ENCODE measurements at places on chromosomes 7 and 10.
A peak's percentile ranks its signal among the peaks of the same experiment; 100 is the strongest.

- DNase-seq: no peak
Measured at GRCh38 chr10:65911151-65911835, 1014.5 kb upstream of the LRRTM3 start.

DNA sequence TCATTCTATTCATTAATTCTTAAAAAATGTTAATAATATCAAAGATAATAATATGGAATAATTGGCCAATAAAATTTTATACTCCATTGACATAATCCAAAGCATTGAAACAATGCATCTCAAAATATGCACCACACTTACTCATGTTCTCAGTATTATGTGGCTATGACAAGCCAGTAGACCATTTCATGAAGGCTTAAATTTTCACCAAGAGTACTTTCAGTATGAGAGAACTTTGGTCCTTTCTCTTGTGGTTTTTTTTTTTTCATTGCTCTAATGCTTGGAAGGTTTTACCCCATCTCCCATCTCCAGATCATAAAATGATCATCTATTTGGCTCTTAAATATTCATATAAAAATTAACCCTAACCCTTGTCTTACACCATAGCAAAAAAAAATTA lies 45.5 kb upstream of the TMEM140 start:
- DNase-seq: no peak

GRCh38 chr7:155729847-155730246 lies 82.4 kb downstream of the SHH start:
- no peak for DNase-seq

DNA sequence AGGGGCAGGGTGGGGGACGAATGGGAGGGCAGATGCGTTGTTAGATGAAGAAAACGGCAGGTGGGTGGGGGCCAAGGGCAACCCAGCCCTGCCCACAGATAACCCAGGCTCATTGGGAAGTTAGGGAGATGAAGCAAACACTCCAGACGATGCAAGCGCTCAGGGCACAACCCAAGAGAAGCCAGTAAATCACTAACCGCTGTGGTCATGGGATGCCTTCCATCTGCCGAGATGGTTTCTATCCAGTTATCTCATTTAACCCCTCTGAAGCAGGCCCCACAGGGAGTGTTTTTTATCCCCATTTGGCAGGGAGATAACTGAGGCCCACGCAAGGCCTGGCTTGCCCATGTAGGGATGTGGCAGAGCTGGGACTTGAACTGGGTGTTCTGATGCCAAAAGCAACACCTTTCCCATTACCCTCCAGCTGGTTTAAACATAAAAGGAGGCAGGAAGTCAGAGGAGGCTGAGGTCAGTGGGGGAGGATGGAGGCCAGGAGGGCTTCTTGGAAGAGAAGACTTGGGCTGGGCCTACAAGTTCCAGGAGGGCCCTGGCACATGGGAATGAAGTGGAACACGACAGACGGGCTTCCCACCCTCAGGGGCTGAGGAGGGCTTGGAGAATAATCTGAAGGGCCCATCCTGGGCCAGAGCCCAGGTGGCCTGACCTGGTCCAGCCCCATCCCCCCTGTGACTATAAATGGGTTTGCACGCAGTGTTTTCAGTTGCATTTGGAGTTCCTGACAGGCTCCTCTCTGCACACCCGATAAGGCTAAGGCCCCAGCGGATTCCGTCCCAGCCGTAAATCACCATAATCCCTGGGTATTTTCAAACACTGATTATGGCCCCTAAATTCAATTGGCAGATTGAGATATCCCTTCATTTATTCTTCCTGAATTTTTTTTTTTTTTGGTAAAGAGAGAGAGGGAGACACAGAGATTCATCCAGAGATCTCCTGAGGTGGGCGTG lies 80.9 kb downstream of the NEURL1 start:
- no peak for DNase-seq

DNA sequence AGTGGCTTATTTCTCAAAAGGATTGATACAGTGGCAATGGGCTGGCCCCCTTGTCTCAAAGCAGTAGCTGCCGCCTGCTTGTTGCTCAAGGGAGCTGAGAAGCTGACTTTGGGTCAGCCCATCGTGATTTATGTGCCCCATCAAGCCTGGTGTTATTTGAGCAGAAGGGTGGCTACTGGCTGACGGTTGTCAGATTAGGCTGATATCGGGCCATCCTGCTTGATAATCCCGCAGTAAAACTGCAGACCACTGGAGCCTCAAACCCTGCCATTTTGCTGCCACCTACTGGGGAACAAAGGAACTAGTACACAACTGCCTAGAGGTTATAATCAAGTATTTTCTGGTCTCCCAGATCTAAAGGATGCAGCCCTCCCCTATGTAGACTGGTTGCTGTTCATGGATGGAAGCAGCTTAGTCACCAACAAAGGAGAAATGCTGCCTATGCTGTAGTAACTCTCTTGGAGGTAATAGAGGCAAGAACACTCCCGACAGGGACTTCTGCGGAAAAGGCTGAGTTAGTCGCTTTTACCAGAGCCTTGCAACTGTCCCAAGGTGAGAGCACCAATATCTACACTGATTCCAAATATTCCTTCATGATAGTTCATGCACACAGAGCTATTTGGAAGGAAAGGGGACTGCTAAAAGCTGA lies 65.9 kb upstream of the ZNF92 start:
- peak; percentile 51 for DNase-seq

DNA sequence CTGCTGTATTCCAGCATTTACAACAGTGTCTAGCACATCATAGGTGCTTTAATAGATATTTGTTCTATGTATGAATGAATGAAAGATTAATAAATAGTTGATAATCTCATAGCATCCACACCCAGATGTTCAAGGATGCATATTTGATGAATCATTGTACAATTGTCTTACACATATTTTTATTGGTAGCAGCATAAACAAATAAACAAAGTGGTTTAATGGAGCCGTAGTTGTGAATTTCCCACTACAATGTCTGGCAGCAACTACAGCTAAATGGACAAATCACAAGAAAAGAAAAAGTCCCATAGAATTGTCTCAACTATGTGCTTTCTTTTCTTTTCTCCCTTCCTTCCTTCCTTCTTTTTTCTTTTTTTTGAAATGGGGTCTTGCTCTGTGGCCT lies 150.8 kb downstream of the NRP1 start:
- DNase-seq: no peak

DNA sequence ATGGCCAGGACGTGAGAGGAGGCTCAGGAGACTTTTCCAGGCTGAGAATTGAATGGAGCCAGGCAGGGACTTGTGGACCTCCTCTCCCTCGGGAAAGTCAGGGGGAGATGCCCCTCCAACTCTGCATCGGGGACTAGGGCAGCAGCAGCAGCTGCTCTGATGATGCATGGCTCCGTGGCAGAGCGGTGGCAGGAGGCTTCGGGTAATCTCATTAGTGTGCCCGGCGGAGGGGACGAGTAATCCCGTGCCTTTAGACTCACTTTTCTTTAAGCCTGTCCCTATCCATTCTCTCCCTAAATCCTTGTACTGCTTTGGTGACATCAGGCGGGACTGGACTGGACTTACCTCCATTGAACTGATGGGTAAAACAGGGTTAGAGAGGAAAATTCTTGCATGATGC lies 75.1 kb downstream of the ZMIZ1 start:
- DNase-seq: no peak

GRCh38 chr7:155983176-155983815 lies 171.0 kb upstream of the SHH start:
- DNase-seq: no peak

- no peak for DNase-seq
Measured at GRCh38 chr10:30200017-30200415, 140.6 kb upstream of the JCAD start.

DNA sequence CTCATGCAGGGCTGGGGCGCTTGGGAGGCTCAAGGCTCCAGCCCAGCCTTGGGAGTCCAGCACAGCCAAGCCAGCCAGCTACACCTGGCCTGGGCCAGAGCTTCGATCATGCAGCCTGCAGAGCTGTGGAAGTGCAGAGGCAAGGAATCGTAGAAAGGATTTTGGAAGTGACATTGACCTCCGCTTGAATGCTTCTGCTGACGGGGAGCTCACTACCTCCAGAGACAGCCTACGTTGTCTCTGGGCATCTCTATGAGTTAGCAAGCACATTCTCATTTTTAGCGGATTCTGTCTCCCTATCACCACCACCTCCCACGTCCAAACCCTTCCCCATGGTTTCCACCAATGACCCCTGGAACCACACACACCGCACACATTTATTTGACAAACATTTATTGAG lies 88.5 kb downstream of the MICALL2 start:
- DNase-seq: no peak

GRCh38 chr10:79245539-79246208 lies 101.6 kb upstream of the PPIF start:
- DNase-seq: no peak

DNA sequence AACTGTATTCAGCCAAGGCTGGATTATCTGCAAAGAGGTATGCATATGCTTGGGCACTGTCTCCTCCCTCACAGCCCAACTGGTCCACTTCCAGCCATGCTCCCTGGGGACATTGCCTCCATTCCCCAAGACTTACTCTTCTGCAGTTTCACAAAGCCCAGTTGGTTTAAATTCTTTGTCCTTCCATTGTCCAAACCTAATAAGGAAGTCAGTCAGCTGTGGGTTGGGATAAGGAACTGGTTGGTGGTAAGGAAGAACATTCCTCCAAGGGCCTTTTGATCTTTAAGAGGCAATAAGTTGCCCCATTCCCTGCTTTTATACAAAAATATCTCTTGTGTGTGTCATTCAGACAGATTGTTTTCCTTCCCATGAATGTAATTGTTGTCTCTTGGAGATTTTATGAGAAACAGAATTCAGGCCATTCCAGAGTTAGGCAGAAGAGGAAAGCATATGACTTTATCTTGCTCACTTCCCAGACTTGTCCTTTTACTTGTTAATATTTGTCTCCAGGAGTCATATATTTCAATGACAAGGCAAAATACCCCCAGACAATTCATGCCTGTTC lies 673.7 kb downstream of the SUGCT start:
- DNase-seq: no peak

DNA sequence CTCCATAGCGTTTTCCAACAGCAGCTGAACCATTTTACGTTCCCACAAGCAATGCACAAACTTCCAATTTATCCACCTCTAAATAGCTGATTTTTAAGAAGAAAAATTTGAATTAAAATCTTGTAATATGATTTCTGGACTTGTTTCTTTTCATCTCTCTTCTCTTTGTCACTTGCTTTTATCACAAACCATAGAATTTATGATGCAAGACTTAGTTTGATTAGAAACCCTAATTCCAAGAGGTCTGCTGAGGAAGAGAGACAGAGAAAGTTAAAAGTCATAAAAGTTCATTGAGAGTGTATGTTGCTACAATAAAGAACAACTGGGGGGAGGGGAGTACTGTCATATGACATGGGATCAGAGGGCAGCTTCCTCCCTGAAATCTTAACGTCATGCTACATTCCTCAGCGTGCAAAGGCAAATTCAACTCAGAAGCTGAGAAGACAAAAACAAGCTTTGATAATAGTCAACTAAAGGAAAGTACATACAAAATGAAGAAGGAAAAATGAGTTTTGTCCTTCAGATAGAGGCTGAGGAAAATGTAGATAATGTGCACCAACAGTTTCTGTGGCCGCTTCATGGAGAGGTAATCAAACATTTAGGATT lies 18.4 kb upstream of the CUBN start:
- DNase-seq: no peak

- DNase-seq: no peak
Measured at GRCh38 chr10:47254611-47255010, 45.4 kb upstream of the GDF10 start.

GRCh38 chr10:2933071-2933470 lies 134.3 kb upstream of the PFKP start:
- DNase-seq: no peak

All from stimulated activated CD4-positive, alpha-beta T cell treated with anti-CD3 and anti-CD28 coated beads, Interleukin-4, amount 100 ng/mL, for 24 hours (primary cell).